Stimulated activated CD4-positive, alpha-beta T cell treated with anti-CD3 and anti-CD28 coated beads, Interleukin-15, amount 100 ng/mL, for 48 hours (primary cell): ENCODE measurements at places on chromosomes 4 and X.

GRCh38 chr4:112127803-112128202, 17.5 kb upstream of the FAM241A start:
- DNase-seq = no peak

- peak; percentile 28 for DNase-seq
Observed at GRCh38 chrX:45769761-45770582, 569.3 kb upstream of the DIPK2B start.

GRCh38 chr4:186725469-186726425, 2.1 kb upstream of the FAT1 start:
- no peak for DNase-seq

GRCh38 chrX:49177873-49178480, 6.3 kb downstream of the PLP2 start:
- DNase-seq = no peak

- no peak for DNase-seq
Observed at GRCh38 chr4:76665153-76665552, 230.1 kb downstream of the SHROOM3 start.

GRCh38 chrX:65652098-65652497, 15.4 kb upstream of the MSN start:
- no peak for DNase-seq

GRCh38 chr4:139676913-139677585, 11.4 kb downstream of the MGST2 start:
- DNase-seq = no peak

DNA sequence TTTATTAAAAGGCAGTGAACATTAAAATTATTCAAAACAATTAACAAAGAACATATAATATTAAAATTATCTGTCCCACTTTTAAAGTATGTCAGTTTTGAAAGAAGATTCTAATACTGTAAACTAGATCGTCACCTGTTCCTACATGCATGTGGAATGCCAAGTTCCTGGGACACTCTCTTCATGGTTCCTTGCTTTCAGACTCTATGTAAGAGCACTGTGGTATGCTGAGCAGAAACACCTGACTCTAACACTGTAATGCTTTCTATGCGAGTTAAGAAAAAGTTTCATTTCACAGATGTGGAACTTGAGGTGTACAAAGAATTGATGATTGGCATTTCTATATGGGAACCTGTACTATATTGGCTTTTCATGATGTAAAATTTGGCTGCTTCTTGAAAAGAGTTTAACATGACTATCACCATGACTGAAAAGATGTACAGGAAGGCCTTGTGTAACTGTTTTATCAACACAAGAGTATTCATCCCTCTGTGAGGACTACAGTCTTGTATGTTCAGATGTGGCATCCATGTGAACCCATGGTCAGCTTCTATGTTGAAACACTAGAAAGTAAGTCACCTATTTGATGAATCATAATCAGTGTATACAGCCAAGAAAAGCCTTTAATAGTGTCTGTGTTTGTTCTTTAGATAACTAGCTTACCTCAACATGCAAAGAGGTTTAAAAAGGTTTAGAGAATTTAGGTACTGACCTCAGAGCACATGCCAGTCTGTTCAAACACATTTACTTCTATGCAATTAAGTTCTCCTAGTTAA, 354.5 kb downstream of the ARHGAP24 start:
- DNase-seq = no peak

DNA sequence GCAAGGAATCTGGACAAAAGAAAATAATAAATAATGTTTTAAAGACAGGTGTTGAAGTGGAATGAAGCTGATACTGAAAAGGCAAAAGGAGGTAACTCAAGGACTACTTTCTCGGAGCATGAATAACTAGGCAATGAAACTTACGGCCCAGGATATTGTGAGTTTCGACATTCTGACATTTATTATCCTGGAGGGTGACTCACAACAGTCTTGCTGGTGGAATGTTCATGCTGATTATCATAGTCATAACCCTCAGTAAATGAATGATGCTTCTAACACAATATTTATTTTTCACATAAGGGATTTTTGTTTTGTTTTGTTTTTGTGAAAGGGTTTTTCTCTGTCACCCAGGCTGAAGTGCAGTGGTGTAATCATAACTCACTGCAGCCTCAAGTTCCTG, 147.0 kb upstream of the HPGD start:
- no peak for DNase-seq

GRCh38 chrX:119728487-119728886, 29.9 kb upstream of the SOWAHD start:
- no peak for DNase-seq

DNA sequence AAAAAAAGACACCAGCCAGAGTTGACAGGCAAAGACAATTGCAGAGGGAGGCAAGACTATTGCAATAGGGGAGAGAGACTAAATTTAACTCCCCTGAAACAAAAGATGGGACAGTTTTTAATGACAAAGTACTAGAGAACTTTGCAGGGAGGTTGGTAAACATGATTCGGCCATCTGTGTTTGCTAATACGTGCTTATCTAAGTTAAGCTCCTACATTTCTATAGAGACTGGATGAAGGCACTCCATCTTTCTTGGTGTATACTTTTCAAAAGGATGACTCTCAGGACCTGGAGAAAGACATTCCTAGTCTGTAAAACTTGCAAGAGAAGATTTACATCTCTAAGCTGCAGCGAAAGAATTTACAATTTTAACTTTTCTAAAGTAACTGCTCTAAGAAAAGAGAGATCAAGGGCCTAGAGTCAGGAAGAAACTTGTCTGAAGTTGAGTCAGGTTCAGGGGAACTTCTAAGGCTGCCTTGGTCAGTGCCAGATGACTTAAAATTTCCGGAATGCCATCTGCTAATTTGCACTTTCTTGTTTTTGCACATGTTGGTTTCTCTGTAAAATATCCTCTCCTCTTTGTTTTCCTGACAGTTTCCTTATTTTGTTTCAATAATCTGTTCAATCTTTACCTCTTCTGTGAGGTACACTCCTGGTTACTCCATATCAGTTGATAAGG, 10.6 kb downstream of the ADAM29 start:
- DNase-seq = no peak

GRCh38 chrX:17535229-17535628, 160.2 kb downstream of the NHS start:
- peak; percentile 33 for DNase-seq
